ENCODE measurements at places on chromosomes 5 and 9. TPM values are rescaled to one million over a fixed set of nuclear protein-coding genes. Genes with fewer than 3 reads are reported as not detected.

VLDLR gene
- 4.5 TPM for total RNA-seq

HCN1 gene
- 0.09 TPM for total RNA-seq

GRCh38 chr9:136160381-136160841 lies 41.7 kb upstream of the TMEM250 start:
- DNase-seq: no peak

GRCh38 chr9:30382271-30382670 lies 2002.2 kb upstream of the ACO1 start:
- no peak for DNase-seq

DNA sequence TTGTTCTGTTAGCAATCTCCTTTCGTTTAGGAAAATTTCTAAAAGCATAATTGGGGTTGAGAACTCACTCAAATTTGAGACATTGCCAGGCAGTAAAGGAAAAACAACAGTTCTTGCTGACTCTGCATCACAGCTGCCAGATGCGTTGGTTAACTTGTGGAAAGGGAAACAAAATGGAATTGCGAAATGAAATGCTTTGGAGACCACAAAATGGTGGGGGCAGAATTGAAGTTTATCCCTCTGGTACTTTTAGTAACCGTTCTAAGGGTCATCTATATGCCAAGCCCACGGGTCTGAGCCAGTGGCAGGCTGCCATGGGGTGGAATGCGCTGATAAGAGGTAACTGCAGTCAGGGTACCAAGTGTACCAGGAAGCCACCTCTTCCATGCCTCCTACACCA lies 28.6 kb upstream of the SELENOP start:
- peak; percentile 30 for DNase-seq

DNA sequence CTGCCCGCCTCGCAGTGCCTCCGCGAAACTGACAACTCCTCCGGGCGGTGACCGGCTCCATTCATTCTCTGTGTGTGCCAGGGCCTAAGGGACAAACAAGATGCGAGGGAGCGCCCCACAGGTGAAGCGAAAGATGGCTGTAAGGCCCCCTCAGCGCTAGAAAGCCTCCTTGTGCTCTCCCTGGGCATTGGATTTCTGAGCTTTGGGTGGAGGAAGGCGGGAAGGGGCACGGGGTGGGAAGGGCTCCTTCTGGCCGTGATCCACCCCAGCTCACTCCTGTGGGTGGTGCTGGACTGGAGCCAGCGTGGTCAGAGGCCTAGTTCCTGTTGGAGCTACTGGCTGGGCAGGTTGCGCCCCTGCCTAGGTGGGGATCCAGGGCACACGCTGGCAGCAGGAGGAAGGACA lies 943 bp downstream of the GALNT12 start:
- DNase-seq: no peak

- DNase-seq: no peak
Observed at GRCh38 chr9:5292141-5292540, 12.4 kb downstream of the RLN2 start.
